HS-5 (cell line): ENCODE measurements at places on chromosomes 11 and 22.

DNA sequence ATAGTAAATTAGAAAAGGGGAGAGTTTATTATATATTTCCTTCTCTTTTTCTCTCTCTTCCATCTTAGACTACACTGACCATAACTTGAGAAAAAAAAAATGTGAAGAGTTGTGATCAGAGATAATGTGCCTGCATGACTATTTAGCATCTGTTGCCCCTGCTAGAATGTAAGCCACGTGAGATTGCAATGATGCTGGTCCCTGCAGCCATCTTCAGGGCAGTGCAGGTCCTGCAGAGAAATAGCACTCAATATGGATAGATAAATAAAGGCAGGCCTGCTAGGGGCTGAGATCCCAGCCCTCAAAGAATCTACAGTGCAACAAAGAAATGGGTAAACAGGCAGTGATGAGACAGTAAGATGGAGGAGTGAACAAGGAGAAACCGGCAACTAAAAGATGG, 7.8 kb upstream of the DKK3 start:
- no peak for DNase-seq

GRCh38 chr22:46007848-46008261, 30.9 kb upstream of the WNT7B start:
- no peak for DNase-seq

- no peak for DNase-seq
Observed at GRCh38 chr11:18315893-18316292, 6.0 kb downstream of the HPS5 start.

DNA sequence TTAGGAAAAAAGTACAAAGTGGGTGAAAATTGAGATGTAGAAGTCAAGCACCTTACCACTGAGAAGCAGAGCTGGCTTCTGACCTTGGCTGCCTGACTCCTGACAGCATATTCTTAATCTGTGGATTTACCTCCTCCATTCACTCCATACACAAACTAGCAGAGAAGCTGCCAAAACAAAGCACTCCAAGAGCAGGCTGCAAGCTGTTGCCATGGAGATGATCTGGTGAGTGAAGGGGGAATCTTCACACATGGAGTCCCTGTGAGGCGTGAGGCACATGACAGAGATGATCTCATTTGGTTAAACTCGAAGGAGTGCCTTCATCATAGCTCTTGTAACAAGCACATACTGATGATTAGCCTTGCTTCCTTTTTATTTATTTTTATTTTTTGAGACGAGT, 16.1 kb downstream of the COMMD9 start:
- no peak for DNase-seq

DNA sequence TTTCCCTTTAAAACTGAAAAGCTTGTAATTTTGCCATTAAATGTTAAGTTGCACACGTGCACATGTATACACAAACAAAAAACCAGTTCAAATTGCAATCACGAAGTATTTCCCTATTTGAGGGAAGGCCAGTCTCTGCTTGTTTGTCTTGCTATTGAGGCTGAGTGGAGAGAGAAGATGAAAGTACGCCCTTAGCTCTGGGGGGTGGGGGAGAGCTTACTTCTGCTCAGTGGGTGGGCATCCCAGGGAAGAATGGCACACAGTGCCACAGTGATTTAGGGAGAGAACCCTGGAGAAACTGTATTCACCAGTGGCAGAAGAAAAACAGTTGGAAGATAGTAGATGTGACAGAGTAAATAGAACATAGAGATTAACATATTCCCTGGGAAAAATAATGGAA, 8.7 kb downstream of the YAP1 start:
- no peak for DNase-seq
